CD4-positive, alpha-beta T cell treated with Interleukin-15 for 4 hours (primary cell): ENCODE measurements at places on chromosomes 13 and 19.

- DNase-seq, result peak; percentile 56
Observed at GRCh38 chr19:35268536-35269437, at the start of gene USF2. TSS of gene USF2 (plus strand) at chr19:35268962. CDS start at chr19:35269102, 140 bp downstream.

DNA sequence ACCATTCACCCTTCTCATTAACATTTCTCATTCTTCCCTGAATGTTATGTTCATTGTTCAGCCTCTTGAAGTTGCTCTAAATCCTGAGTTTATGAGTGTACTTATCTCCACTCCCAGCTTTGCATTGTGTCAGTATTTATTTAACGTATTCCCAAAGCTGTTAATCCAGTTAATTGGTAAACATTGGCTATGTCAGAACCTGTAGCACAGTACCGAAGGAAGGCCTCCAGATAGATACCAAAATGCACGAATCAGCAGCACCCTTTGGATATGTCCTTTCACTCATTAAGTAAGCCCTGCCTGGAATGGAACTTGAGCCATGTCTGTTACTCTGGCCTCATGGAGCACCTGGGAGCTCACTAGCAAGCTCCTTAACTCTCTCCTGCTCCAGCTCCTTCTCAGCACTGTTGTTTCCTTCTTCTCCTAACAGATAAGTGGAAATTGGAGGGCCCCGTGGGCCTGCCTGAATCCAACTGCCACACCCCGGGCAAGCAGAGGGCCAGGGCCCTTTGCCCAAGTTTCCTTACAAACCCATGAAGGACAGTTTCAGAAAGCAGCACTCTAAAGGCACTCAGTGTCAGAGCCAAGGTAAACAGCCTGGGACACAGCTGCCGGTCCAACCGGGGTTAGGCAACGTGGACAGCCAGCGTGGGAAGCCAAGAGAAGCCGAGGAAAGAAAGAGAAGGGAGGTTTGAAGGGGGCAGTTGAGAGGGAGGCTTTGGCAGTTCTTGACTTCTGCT is 155.0 kb upstream of the SERP2 start:
- DNase-seq, result no peak

GRCh38 chr13:36764957-36765356 is 54.1 kb upstream of the RFXAP start:
- DNase-seq, result no peak

DNA sequence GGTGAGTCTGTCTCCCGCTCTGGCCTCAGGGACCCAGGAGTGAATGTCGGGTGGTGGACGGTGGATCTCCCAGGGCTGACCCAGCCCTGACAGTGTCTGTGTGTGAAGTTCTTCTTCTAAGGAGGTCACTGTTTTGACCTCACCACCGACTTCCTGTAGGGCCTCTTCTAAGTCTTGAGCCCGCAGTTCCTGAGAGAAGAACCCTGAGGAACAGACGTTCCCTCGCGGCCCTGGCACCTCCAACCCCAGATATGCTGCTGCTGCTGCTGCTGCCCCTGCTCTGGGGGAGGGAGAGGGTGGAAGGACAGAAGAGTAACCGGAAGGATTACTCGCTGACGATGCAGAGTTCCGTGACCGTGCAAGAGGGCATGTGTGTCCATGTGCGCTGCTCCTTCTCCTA is at the start of gene SIGLEC7:
Gene SIGLEC7 (plus strand): TSS at position 183 of the 400 bp plus-strand sequence. CDS start 69 bp downstream, at position 252.
- no peak for DNase-seq

- DNase-seq, result no peak
Observed at GRCh38 chr13:99335087-99335486, 27.9 kb upstream of the GPR183 start.

- no peak for DNase-seq
Observed at GRCh38 chr13:56012644-56013043, 1128.1 kb upstream of the PRR20A start.

DNA sequence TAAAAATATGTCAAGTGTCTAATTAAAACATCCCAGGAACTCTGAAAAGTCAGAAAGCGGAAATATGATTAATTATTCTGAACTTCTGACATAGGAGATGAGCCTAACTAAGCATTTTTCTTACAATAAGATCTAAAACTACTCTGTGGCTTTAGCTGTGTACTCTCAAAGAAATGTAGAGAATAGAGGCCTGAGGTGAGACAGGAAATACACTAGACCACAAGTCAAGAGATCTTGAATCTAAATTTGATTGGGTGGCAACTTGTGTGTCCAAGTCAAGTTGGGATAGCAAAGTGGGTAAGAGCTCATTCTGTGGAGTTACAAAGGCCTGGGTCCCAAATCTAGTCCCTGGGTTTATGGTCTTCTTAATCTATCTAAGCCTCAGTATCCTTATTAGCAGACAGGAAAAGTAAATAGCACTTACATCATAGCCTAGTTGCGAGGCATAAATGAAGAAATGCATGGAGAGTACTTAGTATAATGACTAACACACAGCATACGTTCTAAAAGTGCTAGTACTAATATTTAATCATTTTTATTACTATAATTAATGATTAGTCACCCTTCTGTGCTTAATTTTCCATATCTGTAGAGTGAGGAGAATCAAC is 9.4 kb upstream of the LRRC63 start:
- peak; percentile 41 for DNase-seq

- peak; percentile 8 for DNase-seq
Observed at GRCh38 chr19:49210108-49210900, 52.7 kb downstream of the TRPM4 start.

GRCh38 chr13:35824825-35825224 is 306.4 kb downstream of the DCLK1 start:
- no peak for DNase-seq

DNA sequence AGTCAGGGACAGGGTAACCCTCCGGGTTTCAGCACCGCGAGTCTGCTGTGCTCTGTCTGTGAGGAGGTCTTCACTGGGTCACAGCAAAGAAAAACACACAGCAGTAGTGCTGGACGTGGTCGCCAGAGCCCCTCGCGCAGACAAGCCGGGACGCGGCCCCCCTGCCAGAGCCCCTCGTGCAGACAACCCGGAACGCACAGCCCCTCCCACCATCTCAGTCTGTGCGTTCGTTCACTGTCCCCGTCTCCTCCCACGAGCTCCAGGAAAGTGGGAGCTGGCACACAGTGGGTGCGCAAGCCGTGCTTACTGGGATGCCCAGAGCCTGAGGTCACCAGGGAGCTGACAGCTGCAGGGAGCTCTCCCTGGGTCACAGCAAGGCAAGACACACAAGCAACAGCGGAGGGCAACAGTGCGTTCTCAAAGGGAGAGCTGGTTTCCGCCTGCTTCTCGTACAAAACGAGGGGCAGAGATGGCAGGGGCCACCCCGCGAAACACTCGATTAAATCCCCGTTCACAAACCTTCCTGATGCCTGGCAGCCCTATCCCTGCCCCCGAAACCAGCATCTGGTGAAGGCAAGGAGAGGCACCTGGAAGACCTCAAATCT is 3.2 kb upstream of the PLPP2 start:
- no peak for DNase-seq

DNA sequence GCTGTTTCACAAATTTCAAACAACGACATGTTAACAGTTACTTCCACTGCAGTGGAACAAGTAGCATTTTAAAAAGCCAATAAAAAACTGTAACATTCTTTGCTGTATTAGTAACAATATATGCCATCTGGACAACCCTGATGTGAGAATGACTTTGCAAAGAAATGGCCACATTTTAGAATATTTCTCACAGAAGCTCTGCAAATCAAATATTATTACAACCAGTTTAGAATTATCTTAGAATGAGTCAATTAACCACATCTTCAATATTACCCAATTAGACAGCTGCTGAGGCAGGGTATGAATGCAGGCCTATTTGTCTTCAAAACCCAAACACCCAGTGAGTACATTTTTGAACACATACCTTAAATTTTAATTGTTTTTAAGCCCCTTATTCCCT is 3.2 kb downstream of the ZNF699 start:
- DNase-seq, result no peak

- DNase-seq, result no peak
Observed at GRCh38 chr13:46975173-46975572, 78.3 kb upstream of the HTR2A start.

DNA sequence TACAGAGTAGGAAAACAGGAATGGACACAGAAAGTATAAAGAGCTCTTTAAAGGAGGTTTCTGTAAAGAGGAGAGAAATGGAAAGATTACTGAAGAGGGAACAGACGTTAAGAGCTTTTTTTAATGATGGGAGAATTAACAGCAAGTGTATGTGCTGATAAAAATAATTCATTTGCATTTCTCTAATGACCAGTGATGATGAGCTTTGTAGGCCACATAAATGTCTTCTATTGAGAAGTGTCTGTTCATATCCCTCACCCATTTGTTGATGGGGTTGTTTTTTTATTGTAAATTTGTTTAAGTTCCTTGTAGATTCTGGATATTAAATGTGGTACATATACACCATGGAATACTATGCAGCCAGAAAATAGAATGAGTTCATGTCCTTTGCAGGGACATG is 40.0 kb downstream of the MYO16 start:
- no peak for DNase-seq

DNA sequence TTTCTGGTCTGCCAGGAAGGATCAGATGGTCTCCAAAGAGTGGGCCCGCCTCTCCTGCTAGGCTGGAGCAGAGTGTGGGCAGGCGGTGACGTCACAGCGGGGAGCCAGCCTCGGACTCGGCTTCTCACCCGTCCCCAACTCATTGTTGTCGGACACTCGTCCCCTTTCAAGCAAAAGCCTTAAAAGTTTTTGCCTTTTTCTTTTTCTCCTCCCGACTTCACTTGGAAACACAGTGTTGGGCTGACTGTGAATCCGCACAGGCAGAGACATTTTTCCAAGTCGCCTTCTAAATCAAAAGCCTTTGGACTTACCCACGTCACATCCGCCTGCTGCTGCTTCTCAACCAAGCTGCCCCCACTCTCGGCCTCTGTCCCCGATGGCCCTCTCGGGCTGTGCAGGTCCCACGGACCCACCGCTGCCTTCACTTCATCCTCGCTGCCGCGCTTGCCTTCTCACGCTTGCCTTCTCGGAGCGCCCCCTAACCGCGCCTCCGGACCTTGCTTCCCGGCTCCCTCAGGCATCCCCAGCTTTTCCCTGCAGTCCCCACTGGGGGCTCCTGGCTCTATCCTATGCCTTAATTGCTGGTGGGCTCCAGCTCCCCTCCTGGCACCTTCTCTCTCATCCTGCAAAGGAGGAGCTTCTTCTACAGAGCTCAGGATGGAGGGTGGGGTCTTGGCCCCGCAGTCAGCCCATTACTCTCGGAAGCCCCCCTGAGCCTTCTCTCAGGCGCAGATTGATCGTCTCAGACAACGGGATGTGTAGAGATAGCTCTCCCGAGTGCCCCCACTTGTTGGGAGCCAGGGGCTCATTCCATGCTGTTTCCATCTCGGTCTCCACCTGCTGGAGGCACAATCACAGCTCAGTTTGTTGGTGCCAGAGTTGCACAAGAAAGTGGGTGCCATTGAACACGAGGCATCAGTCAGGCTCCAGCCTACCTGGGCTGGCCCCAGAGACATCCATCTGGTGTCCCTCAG is 3.9 kb upstream of the ZNF135 start:
- DNase-seq, result no peak

- no peak for DNase-seq
Observed at GRCh38 chr19:56071151-56071550, 49.9 kb downstream of the ZNF787 start.

- no peak for DNase-seq
Observed at GRCh38 chr13:107846642-107847041, 368.7 kb downstream of the LIG4 start.

GRCh38 chr13:28163587-28163986 is 25.2 kb downstream of the PAN3 start:
- DNase-seq, result no peak

DNA sequence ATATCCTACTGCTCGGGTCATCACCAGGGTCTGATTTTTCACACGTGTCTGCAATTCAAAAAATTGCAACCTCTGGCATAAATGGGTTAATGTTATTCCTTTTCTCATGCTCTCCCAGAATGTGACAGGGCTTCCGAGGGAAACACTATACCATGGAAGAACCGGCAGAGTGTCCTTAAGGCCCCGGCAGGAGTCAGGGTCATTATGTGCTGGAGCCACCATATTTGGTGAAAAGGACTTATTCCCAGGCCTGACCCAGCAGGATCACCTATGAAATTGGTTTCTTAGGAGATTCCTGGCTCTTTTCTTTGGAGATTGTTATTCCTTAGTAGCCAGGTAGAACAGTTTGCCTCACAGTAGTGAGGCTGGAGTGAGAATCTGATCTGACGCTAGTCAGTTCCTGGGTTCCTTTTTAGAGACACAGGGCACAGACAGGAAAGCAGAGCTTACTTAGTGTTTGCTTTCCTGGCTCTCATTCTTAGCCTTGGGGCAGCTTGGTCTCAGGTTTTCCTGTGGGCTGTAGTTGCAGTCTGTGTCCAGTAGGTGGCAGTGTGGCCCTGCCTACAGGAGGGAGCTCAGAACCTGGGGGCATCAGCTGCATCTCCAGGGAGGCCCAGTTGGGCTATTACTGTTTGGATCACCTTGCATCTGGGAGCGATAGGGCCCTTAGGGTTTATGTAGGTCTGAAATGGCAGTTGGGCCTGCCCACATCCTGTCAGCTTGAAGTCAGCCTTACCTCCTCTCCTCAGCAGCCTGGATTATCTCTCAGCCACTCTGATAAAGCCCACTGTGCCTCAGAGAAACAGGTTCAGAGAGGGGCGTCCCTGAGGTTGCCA is 12.4 kb downstream of the SNRNP70 start:
- peak; percentile 81 for DNase-seq

DNA sequence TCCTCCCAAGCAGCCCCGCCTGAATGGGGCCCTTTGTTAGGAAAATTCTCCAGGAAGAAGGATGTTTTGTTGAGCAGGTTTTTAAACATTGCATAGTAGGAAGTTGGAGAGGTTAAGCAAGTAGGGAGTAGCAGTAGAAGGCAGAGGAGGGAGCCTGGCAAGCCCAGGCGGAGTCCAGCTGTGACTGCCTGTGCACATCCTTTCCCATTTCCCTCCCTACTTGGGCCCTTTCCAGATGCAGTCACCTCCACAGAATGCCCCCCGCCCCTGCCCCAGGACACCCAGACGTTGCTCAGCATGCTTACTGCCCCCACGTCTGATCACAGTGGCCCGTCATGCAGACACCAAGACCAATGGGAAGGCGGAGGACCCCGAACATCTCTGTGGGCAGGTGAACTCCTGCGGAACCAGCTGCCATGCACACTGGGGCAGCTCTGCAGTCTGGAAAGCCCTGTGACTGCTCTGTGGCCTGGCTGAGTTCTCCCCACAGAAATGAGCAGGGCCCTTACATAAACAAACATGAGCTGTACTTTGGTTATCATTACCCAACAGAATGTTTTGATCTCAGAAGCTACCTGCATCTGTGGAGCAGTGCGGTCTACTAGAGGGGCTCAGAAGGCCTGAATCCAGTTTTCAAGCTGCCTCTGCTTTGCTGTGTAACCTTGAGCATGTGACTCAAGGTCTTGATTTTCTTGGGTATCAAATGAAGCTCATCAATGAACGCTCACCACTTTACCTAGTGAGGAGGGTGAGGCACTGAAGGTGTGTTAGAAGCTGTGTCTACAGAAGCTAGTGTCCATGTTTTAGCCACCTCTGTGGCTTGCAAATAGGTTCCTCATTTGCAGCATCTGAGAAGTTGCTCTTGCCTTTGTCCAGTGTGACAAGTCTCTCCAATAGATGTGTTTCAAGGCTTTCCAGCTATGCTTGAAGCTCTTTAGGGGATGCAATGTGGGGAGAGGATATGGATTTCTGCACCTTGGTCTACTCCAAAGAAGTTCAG is 84.2 kb downstream of the TNFRSF19 start:
- no peak for DNase-seq

DNA sequence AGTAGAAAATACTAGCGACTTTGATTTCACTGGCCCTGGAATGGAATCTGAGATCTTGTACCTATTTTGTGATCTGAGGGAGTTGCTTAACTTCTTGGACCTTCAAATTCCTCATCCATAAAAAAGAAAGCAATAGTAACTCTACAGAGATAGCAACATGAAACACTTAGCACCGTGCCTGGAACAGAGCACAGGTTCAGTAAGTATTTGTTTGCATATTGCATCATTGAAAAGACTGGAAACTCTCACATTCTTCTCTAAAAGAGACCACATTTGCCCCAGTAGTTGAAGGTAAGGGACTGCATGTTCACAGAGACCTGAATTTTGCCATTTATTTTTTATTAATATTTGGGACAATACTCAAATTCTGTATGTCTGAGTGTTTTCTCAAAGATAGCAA is 358.1 kb downstream of the COG6 start:
- no peak for DNase-seq
